ENCODE measurements at places on chromosomes 16 and 17.

- DNase-seq, result no peak
Observed at GRCh38 chr17:30393491-30393890, 14.8 kb downstream of the CPD start.

DNA sequence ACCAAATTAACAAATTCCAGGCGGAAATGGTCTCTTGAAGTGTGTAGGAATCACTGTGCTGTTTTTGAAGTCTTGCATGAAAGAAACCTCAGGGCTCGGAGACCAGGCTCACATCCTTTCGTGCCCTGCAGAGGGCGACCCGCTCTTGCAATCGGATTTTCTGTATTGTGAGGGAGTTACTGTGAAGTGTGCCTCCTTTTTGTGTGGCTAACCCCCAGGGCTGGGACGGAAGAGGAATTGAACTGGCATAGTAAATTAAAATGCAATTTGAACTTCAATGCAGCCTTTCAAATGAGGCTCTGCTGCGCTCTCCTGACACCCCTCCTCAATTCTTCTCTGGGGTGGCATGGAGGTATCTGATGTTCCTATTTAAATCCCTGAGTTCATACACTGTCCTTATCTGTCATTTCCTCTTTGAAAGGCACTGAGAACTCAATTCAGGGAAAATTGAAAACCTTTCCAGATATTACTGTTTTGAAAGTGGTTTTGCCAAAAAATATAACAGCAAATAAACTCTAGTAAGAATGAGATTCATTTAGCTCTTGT lies 51.5 kb upstream of the MGAT5B start:
- peak; percentile 77 for DNase-seq

DNA sequence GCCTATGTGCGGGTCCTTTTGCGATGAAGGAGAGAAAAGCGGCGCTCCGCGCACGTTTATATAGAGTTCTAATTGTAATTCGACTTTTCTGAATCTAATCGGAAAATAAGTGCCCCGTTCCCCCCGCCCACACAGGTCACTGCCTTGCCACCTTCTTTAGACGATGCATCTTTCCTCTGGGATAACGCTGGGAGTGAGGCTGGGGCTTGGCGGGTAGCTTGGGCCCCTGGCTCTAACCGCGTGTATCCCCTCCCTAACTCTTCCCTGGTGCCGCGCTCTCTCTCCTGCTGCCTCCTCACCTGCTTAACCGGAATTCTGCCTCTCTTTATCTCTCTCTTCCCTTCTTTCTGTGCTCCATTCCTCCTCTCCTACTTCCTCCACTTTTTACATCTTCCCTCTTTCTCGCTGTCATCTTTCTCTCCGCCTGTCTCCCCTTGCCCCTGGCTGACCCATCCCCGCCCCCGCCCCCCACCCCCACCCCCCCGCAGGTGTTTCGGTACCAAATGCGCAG lies 2.6 kb downstream of the LHX1 start:
- no peak for DNase-seq

GRCh38 chr16:6016530-6017184 lies 919.1 kb upstream of the EEF2KMT start:
- no peak for DNase-seq

DNA sequence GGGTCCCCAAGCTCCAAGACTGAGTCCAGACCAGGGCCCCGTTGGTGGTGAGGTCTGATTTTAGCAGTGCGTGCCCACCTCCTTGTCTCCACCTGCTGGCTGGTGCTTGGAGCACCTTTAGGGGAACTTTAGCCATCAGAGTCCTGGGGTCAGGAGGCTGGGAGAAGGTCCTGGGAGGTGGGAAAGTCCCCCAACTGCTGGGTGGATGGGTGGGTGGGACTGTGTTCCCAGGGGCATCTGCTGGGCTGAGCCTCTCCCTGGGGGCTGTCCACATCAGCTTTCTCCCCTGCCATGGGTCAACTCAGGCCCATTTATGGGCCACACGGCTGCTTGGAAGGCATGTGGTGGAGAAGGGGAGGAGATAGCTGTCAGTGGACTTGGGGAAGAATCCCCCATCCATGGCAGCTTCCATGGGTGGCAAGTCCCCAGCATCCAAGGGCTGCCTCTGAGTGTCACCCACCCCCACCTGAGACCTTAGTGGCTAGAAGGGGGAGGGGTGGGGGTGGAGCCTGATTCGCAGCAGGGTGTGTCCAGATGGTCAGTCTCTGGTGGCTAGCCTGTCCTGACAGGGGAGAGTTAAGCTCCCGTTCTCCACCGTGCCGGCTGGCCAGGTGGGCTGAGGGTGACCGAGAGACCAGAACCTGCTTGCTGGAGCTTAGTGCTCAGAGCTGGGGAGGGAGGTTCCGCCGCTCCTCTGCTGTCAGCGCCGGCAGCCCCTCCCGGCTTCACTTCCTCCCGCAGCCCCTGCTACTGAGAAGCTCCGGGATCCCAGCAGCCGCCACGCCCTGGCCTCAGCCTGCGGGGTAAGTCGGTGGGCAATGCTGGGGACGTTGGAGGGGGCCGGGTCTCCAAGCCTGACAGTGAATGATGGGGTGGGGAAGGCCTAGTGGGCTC lies at the start of gene TRPV2:
Gene TRPV2, plus strand, starts transcription at position 541 of the 894 bp plus-strand sequence. CDS start 2,098 bp downstream, outside the sequence.
- DNase-seq, result no peak

- no peak for DNase-seq
Observed at GRCh38 chr17:46887717-46888116, 35.2 kb upstream of the GOSR2 start.

All from BE2C (cell line).